ENCODE measurements at places on chromosomes 2 and 18.

DNA sequence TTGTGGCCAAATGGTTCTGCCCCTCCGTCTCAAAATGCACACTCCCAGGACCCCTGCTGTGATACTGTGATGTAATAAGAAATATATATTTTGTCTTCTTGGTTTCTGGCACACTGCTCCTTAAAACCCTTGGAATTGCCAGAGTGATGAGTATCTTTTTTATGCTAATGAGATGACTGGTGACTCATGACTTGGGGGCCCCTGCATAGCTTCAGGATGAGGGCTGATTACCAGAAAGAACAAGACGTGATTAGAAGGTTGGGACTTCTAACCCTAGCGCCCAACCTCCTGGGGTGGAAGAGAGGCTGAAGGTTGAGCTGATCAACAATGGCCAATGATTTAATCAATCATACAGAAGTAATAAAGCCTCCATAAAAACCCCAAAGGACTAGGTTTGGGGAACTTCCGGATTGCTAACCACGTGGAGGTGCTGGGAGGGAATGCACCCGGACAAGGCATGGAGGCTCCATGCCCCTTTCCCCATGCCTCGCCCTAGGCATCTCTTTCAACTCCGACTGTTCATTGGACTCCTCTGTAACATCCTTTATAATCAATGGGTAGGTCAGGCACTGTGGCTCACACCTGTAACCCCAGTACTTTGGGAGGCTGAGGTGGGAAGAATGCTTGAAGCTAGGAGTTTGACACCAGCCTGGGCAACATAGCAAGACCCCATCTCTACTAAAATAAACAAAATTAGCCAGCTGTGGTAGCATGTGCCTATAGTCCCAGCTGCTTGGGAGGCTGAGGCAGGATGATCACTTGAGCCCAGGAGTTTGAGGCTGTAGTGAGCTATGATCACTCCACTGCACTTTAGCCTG is 89.1 kb downstream of the HS1BP3 start:
- DNase-seq, result no peak

GRCh38 chr2:209593930-209594329 is 170.1 kb downstream of the MAP2 start:
- no peak for DNase-seq

- DNase-seq, result no peak
Measured at GRCh38 chr2:35973132-35973736, 382.3 kb upstream of the CRIM1 start.

DNA sequence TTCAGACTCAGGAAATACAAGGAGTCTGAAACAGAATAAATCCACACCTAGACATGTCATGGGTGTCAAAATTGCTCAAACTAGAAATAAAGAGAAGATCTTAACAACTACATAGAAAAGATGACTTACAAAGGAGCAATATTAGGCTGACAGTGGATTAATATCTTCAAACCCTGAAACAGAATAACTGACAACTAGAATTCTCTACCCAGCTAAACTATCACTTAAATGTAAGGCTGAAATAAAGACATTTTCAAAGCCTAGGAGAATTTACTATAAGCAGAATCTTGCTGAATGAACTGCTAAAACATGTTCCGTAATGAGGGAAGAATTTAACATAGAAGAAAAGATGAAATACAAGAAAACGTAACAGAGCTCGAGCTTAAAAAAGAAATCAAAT is 168.1 kb downstream of the EHBP1 start:
- no peak for DNase-seq

GRCh38 chr2:223536546-223536945 is 65.6 kb downstream of the SCG2 start:
- no peak for DNase-seq

DNA sequence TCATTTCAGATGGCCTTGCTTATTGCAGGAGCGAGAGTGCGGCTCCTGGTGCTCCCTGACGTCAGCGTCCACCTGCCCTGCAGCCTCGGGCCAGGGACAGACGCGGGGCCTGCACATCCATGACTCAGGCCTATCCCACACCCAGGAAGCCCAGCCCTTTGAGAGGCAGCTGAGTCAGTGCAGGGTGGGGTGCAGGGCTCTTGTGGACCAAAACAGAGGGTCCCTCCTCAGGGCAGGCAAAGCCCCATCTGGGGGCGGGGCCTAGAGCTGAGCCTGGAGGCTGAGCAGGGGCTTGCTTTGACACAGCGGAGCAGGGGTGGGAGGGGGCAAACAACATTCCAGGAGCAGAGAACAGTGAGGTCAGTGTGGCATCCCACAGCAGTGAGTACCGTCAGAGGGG is 7.7 kb upstream of the ARHGEF4 start:
- no peak for DNase-seq

DNA sequence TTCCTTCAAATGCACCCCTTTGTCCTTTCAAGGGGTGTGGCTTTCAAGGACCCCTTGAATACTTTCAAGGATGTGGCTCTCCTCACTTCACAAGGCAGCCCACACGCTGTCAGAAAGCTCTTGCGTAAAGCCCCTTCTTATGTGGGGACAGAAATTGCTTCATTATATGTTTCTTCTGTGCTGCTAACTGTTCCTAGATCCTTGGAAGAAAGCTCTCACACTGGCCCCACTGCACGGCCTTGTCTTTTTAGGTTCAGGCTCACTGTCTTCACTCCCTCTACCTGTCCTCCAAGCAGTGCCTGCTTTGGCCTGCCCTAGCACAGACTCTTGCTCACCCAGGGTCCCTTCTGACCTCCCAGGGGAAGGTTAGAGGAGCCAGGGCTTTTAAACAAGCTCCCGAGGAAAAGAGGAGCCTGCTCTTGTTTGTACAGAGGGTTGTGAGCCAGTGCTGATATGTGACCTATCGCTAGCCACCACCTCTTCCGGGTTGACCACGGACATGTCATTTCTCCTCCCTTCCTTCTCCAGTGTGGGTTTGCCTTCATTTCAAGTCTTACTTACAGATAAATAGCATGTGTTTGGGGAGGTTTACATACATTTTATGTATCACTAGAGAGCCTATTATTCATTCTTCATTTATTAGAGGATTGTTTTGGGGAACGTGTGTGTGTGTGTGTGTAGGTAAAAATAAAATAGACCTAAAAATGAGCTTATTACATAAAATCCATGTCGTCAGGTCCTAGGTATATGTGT is 94.7 kb downstream of the RTN4 start:
- no peak for DNase-seq

DNA sequence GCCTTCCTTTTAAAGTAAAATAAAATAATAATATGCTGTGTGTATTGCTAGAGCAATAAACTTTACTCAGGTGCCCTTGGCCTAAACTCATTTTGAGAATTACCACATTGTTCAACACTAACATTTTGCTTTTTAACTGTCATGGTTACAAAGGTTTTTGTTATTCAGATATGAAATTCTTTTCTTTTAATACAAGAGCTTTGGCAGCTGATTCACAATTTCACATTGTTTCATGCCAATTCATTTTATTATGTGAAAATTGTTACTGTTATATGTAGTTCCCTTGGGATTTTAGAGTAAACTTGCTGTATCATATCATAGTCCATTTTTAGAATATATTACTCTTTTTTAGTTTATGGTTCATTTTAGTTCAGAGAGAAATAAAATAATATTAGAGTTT is 65.8 kb upstream of the ZNF804A start:
- no peak for DNase-seq

GRCh38 chr2:143083636-143084035 is 45.6 kb upstream of the ARHGAP15 start:
- no peak for DNase-seq

DNA sequence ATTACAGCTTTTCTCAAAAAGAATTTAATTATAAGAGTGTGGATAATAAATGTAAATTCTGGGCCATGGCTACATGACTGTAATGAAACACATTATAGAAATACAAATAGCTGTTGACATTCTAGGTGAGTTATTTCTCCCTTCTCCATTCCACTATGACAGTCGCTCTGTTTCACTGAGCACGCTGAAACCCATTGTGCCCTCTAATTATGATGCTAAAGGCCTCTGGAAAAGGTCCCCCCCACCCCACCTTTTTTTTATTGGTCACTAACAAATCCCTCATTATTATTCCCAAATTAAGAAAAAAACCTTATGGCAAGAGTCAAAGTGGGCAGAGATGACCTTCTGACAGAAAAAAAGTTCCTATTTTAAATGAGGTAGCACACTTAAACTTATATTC is 285.0 kb upstream of the SIX3 start:
- DNase-seq, result no peak

Measured in H9 (cell line).